Progenitor cell of endocrine pancreas (in vitro differentiated cells): ENCODE measurements at places on chromosomes 2 and 18. TPM values are rescaled to one million over a fixed set of nuclear protein-coding genes. Genes with fewer than 3 reads are reported as not detected.

VWC2L gene
- 0.16 TPM in 1 of 2 replicates, not detected in the other for total RNA-seq

SP100 gene
- 2.3 and 4.1 TPM in 2 replicates for total RNA-seq

GRCh38 chr18:45166341-45166835, 448.9 kb upstream of the SLC14A2 start:
- H3K36me3 ChIP-seq, result no peaks in the 10 kb centered on the region
- no peak overlapping the region for H3K27ac ChIP-seq
- H3K4me3 ChIP-seq, result no peak overlapping the region
- no peak for DNase-seq

MYOM1 gene
- 1.1 TPM in 2 replicates for total RNA-seq
